ENCODE measurements at places on chromosomes 3 and 15. TPM values are rescaled to one million over a fixed set of nuclear protein-coding genes. Genes with fewer than 3 reads are reported as not detected.

The VEPH1 gene
- total RNA-seq = not detected

The PCLAF gene
- 90.3 TPM for total RNA-seq

The TMC3 gene
- not detected for total RNA-seq

The PTPRG gene
- total RNA-seq = not detected

GRCh38 chr3:1381647-1382036, 288.8 kb downstream of the CNTN6 start:
- H3K4me3 ChIP-seq = no peak overlapping the region
- no peaks in the 10 kb centered on the region for H3K4me1 ChIP-seq
- DNase-seq = no peak
- no peak overlapping the region for H3K27ac ChIP-seq

GRCh38 chr3:60801307-60801706, 449.9 kb downstream of the FHIT start:
- H3K27ac ChIP-seq = no peak overlapping the region
- no peak for DNase-seq
- no peak overlapping the region for H3K4me3 ChIP-seq
- H3K36me3 ChIP-seq = no peaks in the 10 kb centered on the region
- H3K27me3 ChIP-seq = no peaks in the 10 kb centered on the region

DNA sequence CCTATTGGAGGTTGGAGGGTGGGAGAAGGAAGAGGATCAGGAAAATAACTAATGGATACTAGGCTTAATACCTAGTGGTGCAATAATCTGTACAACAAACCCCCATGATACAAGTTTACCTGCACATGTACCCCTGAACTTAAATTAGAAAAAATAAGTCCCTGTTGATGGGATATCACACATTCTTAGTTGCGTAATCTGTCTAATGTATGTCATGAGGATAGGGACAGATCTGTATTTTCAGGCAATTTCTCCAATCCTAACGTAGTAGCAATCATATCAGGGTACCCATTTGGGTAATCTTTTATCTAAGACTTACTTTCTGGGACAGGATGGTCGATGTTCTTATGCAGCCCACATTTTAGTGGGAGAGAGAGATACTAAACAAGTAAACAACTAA, 239.1 kb upstream of the AZI2 start:
- H3K27me3 ChIP-seq = no peaks in the 10 kb centered on the region
- no peak for DNase-seq

Measured in CD8-positive, alpha-beta memory T cell (primary cell).